Vagina (tissue), 2 donors: ENCODE measurements at places on chromosomes 6 and 20.

- DNase-seq: no peak
Observed at GRCh38 chr20:5077761-5078387, 41.9 kb downstream of the PCNA start.

GRCh38 chr6:152329638-152330448 lies 307.3 kb downstream of the SYNE1 start:
- DNase-seq: no peak

DNA sequence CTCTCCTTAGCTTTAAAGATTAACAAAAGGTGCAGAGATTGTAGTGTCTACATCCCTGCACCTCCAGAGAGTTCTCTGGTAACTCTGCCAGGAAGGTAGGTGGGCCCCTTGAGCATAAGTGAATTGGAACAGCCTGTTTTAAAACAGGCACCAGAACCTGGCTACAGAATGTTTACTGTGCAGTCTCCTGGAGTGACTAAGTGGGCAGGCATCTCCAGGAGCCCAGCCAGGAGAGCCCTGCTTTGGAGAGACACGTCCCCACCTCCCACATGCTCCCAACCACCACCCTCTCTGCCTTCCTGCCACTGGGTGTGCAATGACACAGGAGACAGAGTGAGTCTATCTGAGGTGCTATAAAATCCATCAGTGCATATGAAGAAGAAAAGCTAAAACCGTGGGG lies 110.3 kb upstream of the EYA4 start:
- DNase-seq: no peak

DNA sequence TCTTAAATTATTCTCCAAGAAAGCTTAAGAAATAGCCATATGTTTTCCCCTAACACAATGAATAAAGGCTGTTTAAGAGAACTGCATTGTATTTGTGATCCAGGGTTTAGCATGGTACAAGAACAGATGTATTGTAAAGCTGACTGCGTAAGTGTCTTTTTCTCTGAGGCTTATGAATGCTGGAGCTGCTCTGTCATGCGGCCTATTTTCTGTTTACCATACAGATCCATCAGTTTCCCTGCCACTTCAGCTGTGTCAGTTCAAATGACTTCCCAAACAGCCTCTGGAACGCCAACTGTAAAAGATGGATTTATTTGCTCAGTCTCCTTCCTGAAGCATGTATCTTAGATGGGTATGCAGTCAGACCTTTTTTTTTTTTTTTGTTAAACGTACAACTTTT lies 419.3 kb upstream of the HS3ST5 start:
- DNase-seq: no peak

DNA sequence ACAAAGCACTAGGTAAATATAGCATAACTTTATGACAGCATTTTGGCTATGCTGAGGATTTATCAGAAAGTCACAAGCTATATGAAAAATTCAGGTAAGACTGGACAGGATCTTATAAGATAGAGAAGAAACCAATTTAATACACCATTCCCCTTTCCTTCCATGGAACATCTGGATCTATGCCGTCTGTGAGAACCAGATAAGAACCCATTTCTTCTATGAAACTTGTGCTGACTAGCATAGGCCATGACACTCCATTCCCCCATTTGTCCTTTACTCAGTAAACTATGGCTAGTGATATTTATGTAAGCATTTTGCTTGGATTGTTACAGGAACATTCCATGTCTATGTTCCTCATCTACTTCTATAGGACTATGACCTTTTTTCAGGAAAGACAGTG lies 437.7 kb downstream of the ADGRB3 start:
- no peak for DNase-seq

- DNase-seq: no peak
Observed at GRCh38 chr6:33857093-33857931, 53.5 kb upstream of the MLN start.

GRCh38 chr6:141103246-141103645 lies 1029.5 kb upstream of the GJE1 start:
- DNase-seq: no peak

DNA sequence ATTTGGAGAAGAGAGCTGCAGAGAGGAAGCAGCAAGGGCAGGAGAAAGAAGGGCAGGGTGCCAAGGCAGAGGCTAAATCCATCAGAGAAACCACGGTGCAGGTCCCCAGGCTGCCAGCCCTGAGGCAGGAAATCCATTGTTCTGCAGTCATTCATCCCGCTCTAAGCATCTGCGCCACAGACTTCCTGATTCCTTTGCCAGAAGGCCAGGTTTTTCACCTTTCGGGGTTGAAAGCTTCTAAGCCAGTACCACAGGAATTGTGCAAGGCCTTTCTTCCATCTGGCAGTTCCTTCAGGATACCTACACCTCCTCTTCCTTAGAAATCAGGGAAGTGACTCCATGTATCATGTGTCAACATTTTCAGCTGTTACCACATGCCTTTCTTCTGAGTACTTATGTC lies 45.6 kb downstream of the ADGRF5 start:
- DNase-seq: no peak

DNA sequence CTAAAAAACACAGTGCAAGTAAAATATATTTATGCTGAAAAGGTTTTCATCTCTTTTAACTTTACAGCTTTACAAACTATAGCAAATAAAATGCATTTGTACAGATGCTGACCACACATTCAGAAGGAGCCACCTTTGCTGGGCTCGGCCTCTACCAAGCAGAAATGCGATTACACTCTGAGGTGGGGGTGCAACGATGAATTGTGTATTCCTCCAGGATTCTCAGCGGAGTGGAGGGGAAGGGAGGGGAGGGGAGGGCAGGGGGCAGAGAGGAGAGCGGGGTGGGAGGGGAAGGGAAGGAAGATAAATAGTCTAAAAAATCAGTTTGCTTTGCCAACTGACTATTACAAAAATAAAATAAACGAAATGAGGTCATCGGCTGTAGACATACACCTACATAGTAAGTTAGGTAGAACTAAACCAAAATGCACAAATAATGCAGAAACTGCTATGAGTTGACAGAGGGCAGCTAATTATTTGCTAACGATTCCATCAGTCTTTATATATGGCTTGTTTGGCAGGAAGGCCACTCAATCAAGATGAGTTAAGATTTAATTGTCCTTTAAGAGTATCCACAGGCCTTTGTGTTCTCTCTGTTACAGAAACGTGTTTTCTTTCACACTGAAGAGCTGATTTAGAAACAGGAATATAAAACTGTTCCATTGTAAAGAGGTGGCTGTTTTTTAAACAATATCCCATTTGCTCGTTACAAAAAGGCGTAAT lies 90.1 kb downstream of the TAF4 start:
- no peak for DNase-seq

DNA sequence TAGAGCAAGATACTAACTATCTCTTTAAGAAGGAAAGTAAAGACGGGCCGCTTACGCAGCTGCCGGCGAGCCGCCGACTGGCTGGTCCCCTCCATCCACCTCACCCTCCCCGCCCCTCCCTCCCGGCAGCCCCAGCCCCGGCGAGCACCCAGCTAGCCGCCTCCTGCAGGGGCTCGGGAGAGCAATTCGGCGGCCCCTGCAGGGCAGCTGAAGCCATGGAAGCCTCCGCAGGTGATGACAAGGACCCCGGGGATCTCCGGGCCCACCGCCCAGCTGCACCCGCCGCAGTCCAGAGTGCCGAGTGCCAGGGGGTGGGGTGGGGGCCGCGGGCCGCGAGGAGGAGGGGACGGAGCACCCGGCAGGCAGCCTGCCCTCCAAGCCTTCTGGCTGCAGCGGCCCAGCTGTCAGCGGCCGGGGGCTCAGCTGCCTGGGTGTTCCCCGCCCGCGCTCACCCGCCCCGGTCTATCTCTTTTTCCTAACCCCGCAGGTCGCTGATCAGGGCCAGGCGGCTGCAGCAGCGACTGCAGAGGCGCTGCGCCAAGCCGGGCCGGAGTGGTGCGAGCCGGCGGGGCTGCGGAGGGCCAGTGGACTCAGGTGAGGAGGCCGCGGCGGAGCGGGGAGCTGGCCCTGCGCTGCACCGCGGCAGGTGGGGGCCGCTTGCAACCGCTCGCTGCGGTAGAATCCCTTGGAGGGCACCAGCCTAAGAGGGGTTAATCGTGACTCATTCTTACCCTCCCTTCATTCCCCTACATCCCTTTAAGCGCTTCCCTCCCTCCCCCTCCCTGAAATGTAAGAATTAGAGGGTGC lies at the start of gene SNPH:
TSS of gene SNPH (plus strand) at position 128 of the 807 bp plus-strand sequence. CDS start 29,946 bp downstream, outside the sequence.
- DNase-seq: no peak

GRCh38 chr20:32235331-32236047 lies 27.8 kb downstream of the POFUT1 start:
- DNase-seq: no peak

- no peak for DNase-seq
Observed at GRCh38 chr20:50865114-50865513, 66.1 kb downstream of the ADNP start.

DNA sequence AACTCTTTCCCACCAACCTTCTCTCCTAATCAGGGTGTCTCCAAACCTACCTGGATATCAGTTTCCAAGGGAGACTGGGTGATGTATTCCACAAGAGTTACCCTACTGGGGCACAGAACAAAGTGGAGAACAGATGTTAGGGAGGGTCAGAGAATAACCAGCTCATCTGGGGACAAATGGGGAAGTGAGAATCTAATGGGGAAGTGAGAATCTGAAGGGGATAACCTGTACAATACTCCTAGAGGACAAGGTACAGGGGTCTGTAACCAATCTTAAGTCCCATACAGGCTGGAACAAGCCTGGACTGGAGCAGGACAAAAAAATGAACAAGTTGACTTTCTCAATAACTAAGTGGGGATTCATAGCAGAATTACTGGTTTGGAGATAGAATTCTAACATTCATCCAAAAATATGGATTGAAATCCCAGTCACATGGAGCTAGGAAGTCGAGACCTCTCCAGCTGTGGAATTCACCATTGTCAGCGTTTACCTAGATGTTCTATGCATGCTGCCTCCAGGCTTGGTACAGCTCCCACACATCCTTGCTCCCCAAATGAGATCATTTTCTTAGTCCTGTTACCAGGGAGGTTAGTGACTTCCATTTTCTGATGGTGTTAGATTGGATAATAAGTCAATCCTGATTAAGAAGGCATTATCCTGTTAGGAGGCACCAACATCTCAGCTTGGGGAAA lies 214.8 kb upstream of the MOCS1 start:
- no peak for DNase-seq

DNA sequence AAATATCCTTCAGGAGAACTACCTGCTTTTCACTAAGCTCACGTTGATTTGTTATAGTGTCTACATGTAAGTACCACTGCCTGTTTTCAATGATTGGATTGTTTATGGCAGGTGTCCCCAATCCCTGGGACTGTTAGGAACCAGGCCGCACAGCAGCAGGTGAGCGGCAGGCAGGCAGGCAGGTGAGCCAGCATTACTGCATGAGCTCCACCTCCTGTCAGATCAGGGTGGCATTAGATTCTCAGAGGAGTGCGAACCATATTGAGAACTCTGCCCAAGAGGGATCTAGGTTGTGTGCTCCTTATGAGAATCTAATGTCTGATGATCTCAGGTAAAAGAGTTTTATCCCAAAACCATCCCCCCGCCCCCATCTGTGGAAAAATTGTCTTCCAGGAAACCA lies 303.3 kb downstream of the EYA4 start:
- DNase-seq: no peak

DNA sequence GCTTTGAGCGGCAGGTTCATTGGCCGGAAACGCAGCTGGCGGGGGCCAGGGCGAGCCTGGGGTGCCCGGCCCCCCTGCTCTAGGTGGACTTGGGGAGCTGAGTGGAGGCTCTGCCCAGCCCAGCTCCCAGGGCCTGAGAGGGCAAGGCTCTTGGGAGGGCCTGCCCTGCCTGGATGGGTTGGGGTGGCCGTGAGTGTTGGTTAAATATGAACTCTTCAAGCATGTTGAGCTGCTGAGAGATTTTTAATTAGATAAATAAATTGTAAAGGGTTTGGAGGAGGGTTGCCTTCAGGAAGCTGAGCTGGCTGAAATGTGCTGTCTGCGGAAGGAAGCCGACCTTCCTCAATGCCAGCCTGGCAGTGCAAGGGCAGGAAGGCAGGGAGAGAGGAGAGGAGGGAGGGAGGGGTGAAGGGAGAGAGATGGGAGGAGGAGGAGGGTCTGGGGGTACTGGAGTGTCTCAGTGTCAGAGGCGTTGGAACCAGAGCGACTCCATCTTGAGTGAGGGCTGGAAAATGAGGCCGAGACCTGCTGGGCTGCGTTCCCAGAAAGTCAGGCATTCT lies 39.4 kb upstream of the PMEPA1 start:
- DNase-seq: no peak

DNA sequence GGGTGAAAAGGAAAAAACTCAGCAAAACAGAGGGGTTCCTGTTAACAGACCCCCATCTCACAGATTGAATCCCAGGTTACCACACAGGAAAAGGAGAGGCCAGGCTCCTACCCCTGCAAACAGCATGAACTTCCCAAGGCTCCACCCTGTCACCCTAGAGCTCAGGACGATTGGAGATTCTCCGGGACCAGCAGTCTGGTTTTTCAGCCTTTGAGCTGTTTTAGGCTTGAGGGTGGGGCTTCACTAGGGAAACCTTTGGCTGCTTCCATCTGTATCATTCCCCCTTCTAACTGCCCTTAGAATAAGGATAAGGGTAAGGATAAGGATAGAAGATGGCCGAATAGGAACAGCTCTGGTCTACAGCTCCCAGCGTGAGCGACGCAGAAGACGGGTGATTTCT lies 16.0 kb downstream of the C6orf58 start:
- no peak for DNase-seq

- DNase-seq: no peak
Observed at GRCh38 chr20:45919542-45920399, 7.8 kb upstream of the PLTP start.

DNA sequence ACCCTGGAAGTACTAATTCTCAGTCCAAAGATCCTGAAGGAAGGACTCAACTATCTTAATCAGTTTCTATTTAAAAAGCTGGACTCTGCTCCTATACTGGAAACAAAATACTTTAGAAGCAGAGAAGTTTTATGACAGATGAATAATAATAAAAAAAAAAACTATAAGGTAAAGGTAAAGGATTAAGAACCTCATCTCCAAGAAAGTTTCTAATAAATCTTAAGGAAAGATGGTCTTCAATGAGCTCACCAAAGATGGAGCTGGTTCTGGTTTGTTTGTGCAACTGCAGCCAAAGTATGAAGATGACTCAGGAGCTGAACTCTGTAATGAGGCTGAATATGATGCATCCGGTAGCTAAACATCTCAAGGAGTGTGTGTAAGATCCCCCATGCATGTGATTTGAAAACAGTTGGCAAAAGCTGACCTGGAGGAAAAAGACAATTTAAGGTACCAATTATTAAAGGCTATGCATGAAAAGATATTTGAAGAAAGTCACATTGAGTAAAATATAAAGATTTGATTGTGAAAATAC lies 25.2 kb downstream of the MED23 start:
- DNase-seq: no peak
